ENCODE measurements at places on chromosomes 6 and 20.
A peak's percentile ranks its signal among the peaks of the same experiment; 100 is the strongest.

DNA sequence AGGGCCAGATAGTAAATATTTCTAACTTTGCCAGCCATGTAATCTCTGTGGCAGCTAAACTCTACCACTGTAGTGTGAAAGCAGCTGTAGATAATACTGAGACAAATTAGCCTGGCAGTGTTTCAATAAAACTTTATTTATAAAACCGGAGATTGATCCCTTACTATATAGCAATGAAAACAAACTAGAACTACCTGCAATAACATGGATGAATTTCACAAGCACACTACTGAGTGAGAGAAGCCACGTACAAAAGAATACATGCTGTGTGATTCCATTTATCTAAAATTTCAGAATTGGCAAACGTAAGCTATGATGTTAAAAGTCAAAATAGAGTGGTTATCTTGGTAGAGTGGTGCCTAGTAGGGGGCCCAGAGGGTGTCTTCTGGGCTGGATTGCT lies 198.7 kb upstream of the SGK1 start:
- no peak for DNase-seq

DNA sequence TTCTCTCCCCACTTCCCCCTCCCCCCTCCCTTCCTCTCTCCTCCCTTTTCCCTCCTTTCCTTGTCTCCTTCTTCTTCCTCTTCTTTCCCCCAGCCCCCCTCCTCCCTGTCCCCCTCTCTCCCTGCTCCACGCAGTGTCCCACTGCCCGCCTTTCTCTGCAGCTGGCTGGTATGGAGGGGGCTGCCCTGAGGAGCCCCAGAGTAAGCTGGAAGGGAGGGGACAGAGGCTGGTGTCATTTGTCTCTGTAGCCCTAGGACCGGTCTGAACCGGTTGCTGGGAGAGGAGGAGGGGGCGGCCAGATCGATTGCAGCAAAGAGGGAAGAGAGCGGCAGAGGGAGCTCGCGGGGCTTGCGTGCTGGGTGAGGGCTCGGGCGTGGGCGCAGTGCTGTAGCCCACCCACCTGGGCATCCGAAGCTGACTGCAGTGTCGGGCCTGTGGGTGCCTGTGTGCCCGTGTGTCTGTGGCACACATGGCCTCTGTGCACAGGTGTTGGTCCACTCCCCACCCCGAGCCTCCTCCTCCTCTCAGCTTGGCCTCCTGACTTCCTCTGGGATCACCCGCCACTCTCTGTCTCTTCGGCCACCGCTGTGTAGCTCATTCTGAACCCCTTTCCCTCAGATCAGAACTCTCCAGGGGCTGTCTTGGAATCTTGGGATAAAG lies 50.6 kb downstream of the SRC start:
- DNase-seq, result no peak

DNA sequence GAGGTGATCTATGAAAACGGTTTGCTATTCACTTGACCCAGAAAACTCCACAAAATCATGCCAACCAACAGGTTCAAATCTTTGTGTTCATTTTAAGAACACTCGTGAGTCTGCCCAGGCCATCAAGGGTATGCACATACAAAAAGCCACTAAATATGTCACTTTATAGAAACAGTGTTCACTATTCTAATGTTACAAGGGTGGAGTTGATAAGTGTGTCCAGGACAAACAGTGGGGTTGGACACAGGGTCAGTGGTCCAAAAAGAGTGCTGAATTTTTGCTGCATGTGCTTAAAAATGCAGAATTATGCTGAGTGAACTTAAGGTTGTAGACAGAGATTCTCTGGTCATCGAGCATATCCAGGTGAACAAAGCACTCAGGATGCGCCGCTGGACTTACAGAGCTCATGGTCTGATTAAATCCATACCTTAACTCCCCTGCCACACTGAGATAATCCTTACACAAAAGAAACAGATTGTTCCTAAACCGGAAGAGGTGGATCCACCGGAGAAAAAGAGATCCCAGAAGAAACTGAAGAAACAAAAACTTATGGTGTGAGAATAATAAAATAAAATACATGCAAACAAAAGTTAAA lies 23.5 kb downstream of the KIAA0408 start:
- DNase-seq, result no peak

DNA sequence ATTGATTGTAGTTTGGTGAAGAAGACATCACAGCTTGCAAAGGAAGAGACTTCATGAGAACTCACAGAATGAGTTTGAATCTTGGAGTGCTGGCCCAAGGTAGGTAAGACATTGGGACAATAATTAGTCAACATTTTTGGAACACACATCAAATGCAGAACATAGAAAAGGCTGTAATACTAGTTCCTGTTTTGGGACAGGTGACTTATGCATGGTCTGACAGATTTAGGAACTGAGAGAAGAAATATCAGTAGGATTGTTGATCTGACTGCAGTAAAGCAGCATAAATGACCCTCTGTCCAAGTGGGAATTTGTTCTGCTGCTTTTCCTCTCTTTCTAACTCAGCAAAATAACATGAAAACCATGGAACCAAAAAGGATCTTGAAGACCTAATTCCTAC lies 102.3 kb upstream of the MAP3K7 start:
- no peak for DNase-seq

- peak; percentile 78 for DNase-seq
These were observed 8.5 kb downstream of the TMEM242 start for GRCh38 chr6:157314705-157315321.

- DNase-seq, result no peak
These were observed 272.4 kb upstream of the EXOC2 start for GRCh38 chr6:965343-965742.

GRCh38 chr6:136980070-136980469 lies 58.0 kb downstream of the SLC35D3 start:
- DNase-seq, result no peak

- DNase-seq, result no peak
These were observed 41.3 kb downstream of the GABRR2 start for GRCh38 chr6:89273816-89274215.

DNA sequence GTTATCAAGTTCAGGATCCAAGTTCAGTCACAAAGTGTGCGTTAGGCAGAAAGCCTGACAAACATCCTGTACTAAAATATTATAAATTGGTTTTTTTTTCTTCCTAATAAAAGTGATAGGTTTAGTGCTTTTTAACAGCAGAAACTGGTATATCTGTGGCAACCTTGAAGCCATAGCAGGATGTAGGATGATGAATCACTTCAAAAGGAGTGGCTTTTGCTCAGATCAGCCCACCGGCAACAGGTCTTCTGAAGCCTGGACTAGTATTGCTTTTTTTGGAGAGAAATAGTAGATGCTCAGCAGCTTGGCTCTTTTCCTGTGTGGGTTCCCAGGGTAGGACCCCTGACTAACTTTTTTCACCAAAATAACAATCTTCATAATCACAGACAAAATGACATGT lies 190.8 kb downstream of the EPM2A start:
- no peak for DNase-seq

- peak; percentile 57 for DNase-seq
These were observed 7.7 kb upstream of the ZNF334 start for GRCh38 chr20:46520976-46521579.

DNA sequence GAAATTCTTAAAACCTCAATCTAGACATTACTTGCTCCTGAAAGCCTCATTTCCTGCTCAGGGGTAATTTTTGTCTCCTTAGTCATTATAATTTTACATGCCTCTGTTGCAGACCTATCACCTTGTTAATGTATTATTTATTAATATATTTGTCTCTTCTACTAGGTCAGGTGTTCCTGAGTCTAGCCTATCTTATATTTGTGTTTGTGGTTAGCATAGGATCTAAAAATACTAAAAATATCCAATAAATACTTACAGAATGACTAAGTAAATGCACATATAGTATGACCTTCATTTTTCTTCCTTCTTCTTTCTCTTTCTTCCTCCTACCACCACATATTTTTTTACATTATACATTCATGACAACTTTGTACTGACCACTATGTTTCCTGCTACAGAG lies 268.9 kb upstream of the HS3ST5 start:
- no peak for DNase-seq

DNA sequence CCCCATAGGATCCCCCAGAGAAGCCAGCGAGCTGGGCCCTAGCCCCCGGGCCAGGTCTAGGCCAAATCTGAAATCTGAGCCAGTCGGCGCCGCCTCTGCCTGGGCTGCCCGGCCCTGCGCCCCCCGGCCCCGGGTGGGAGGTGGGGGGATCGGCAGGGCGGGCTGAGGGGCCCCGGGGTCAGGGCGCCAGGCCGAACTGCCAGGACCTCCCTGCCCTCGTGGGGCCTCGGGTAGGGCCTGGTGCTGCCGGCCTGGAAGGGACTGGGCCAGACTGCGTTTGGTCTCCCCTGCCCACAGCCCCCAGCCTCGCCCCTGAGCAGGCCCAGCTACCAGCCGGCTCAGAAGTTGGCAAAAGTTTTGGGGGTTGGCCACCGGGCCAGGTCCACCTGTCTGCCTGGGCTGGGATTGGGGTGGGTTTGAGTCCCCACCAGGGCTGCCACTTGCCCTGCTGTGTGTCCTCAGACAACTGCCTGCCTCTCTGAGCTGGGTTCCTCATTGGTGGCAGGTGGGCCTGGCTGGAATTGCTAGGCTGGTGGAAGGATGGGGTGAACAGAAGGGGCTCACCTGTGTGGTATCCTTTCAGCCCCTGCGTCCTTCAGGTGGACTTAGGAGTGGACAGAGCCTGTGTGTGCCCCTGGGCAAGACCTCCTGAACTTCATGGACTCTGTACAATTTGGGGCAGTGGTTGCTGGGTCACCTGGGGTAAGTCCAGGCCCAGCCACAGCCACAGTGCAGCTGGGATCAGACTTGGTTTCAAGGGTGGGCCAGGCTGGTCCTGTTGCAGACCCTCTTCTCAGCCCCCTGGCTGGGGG lies 801 bp downstream of the SRC start:
- DNase-seq, result no peak

DNA sequence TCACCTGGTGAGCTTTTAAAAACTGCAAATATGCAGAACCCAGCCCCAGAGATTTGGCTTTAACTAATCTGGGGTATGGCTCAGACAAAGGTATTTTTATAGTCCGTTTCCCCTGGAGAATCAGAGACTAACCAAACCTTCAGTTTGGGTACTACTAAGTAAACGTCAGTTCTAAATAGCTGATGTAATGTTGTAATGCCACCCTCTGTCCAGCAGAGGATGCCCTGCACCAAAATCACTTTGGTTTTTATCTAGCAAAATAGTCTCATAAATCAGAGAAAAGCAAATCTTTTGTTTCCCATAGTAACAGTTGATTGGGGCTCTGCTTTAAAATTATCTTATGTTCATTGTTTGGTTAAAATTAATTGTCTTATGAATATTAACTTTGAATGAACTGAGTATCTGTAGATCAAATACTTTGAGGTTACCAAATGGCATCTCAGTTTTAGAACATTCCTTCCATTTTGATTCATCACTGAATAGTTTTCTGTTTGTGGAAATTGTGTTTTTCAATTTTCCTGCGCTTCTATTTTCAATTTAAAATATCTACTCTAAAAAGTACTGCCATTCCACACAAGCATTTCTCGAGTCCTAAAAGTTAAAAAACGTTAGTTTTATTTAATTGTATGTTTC lies 278.3 kb upstream of the PLCB4 start:
- DNase-seq, result peak; percentile 64
